ENCODE measurements at places on chromosomes 1 and 21. TPM values are rescaled to one million over a fixed set of nuclear protein-coding genes. Genes with fewer than 3 reads are reported as not detected.

Gene S100A7A
- not detected for total RNA-seq

Gene SLC30A1
- total RNA-seq, result 9.1 TPM

Gene FCRL1
- not detected for total RNA-seq

Gene SPRR2D
- total RNA-seq, result not detected

Gene RGSL1
- total RNA-seq, result not detected

Gene THRAP3
- 90.7 TPM for total RNA-seq

Gene XCL2
- not detected for total RNA-seq

Gene ECE1
- total RNA-seq, result 53.8 TPM

Gene ATP1A4
- 0.74 TPM for total RNA-seq

Gene WNT3A
- total RNA-seq, result 0.31 TPM

Gene OR4F29
- not detected for total RNA-seq

Gene IL19
- not detected for total RNA-seq

Gene FAM76A
- 14.7 TPM for total RNA-seq

Gene ATP6V1G3
- total RNA-seq, result not detected

Gene HTR1D
- 3.9 TPM for total RNA-seq

Gene CFAP45
- total RNA-seq, result 1.6 TPM

Gene LORICRIN
- total RNA-seq, result not detected

Gene CPLANE2
- 6.4 TPM for total RNA-seq

Gene MED8
- 37.6 TPM for total RNA-seq

Gene DAB1
- 14.3 TPM for total RNA-seq

Gene ZNF695
- 15.3 TPM for total RNA-seq

Gene HCN3
- 5.1 TPM for total RNA-seq

Gene TCHHL1
- not detected for total RNA-seq

Gene MTARC2
- total RNA-seq, result 13.0 TPM

Gene OSCP1
- 4.6 TPM for total RNA-seq

Gene PLPP3
- 33.8 TPM for total RNA-seq

Gene MYBPH
- total RNA-seq, result not detected

Gene ADORA3
- total RNA-seq, result not detected

Gene NCAM2
- total RNA-seq, result 0.30 TPM

Gene SPSB1
- total RNA-seq, result 6.5 TPM

Gene S100A2
- 0.94 TPM for total RNA-seq

Gene LMX1A
- total RNA-seq, result 0.59 TPM

Gene SLAMF9
- not detected for total RNA-seq

Gene OLIG2
- 0.17 TPM for total RNA-seq

Gene CNIH3
- 5.3 TPM for total RNA-seq

Gene CCSAP
- total RNA-seq, result 8.6 TPM

Gene EDN2
- 0.81 TPM for total RNA-seq

Gene CHI3L1
- 0.37 TPM for total RNA-seq

Gene CHIA
- total RNA-seq, result not detected

Gene COL11A1
- 13.4 TPM for total RNA-seq

Gene IL10
- total RNA-seq, result not detected

Gene TUFT1
- 11.3 TPM for total RNA-seq

Gene C1orf87
- not detected for total RNA-seq

Gene EPHX1
- total RNA-seq, result 41.6 TPM
